CD4-positive, alpha-beta T cell treated with Interleukin-10 for 1 hour (primary cell): ENCODE measurements at places on chromosomes 13 and 19.

- no peak for DNase-seq
Observed at GRCh38 chr13:47298506-47298905, 401.7 kb upstream of the HTR2A start.

DNA sequence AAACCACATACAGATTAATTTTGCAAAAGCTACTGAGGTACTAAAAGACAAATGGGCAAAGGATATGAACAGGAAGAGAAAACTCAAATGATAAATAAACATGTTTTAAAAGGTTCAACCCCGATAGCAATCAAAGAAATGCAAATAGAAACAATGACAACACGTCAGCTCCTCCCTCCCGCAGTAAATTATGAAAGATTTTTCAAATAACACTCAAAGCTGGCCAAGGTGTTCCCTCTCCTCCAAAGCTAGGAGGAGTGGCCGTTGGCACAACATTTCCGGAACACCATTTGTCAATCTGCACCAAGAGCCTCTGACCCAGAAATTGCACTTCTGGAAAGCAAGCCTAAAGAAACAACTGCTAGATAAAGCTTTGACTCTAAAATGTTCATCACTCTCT is 28.3 kb downstream of the INSR start:
- no peak for DNase-seq

- DNase-seq, result no peak
Observed at GRCh38 chr19:8615024-8615423, 4.5 kb upstream of the ADAMTS10 start.

DNA sequence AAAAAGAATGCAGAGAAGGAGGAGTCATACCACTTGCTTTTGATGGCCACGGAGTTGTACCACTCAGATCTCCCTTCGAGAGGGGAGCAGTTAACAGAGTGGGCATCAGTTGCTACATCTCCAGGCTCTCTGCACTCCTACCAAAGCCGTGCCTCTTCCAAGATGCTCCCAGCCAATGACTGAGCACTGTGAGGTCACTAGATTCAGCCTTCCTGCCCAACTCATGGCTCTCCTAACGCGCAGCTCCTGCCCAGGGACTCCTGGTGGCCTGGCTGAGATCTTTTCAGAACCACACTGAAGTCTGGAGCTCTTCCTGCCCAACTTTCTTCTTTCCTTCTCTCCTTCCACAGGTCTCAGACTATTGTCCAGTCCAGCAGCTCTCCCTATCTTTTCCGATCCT is 66.7 kb downstream of the LHFPL6 start:
- DNase-seq, result no peak

DNA sequence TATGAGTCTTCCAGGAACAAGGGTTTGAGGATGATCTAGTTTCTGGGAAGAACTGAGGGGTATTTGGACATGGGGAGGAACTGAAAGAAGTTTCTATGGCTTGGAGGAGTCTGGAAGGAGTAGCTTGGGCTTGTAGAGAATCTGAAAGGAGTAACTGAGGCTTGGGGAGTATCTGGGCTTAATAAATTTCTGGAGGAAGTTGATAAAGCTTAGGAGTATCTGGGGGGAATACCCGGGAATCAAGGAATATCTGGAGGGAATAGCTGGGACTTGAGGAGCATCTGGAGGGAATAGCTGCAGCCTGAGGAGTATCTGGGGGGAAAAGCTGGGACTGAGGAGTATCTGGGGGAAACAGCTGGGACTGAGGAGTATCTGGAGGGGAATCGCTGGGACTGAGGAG is 16.0 kb downstream of the FSD1 start:
- no peak for DNase-seq
